HS-5 (cell line): ENCODE measurements at places on chromosomes 13 and 19.

GRCh38 chr19:42124386-42124901 is 7.8 kb downstream of the POU2F2 start:
- DNase-seq, result no peak

GRCh38 chr19:18009412-18010066 is 1.6 kb downstream of the ARRDC2 start:
- DNase-seq, result no peak

DNA sequence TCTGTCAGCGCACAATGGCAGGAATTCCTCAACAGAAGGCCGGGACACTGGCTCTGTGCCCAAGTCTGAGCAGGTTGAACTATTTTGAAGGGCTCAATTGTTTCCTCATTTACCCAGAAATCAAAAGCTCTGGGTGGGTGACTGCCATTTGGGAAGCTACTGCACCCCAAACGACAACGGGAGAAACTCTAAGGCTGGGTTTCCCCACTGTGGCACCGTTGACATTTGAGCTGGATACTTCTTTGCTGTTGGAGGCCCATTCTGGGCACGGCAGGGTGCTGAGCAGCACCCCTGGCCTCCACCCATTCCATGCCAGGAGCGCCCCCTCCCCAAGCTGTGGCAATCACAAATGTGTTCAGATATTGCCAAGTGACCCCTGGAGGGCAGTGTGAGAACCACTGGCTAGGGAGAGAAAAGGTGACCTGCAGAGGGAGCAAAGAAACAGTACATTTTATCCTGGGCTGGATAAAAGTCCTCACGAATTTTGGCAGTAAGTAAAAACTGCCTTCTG is 62.5 kb downstream of the RFX2 start:
- no peak for DNase-seq

DNA sequence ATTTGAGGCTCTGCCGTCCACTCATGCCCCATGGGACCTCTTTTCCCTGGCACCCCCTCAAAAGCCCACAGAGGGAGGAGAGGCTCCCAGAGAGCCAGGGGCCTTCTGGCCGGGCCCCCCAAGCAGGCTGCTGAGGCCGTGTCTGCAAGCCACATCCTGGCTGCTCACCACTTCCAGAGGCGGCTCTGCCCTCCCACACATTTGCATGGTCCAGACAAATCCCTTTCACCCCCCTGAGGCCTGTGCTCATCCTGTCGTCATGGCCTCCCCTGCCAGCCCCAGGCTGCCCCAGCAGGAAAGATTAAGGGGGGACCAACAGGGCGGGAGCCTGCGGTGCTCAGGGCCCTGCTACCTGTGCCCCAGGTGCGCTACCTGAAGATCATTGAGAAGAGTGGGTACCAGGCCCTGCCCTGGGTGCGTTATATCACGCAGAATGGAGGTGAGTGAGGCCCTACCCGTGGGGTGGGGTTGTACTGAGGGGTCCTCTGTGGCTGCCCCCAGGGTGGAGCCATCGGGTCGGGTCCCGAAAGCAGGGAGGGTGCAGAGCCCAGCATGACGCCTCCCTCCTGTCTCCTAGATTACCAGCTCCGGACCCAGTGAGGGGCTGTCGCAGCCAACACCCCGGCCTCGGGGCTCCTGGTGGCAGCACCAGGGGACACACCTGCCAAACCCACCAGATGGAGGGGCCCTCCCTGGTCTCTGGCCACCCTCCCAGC is 36.3 kb downstream of the AP1M1 start:
- DNase-seq, result no peak

- DNase-seq, result no peak
Measured at GRCh38 chr13:100051070-100051469, 37.8 kb upstream of the PCCA start.

GRCh38 chr13:79155883-79156282 is 250.2 kb downstream of the RBM26 start:
- no peak for DNase-seq

DNA sequence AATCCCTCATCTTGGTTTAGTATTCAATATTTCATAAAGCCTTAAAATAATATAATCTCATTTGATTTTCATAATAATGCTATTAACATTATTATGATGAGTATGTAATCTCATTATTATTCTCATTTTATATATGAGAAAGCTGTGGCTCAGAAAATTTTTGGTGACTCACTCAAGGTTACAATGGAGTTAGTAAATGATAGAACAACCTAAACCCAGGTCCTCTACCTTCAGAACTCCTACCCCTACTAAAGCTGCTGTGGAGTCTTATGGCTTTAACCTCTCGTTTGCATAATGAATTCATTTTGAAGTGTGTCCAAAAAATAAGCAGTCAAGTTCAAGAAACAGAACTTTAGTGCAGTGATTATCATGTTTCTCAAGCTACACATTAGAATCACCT is 226.3 kb downstream of the TBC1D4 start:
- no peak for DNase-seq

DNA sequence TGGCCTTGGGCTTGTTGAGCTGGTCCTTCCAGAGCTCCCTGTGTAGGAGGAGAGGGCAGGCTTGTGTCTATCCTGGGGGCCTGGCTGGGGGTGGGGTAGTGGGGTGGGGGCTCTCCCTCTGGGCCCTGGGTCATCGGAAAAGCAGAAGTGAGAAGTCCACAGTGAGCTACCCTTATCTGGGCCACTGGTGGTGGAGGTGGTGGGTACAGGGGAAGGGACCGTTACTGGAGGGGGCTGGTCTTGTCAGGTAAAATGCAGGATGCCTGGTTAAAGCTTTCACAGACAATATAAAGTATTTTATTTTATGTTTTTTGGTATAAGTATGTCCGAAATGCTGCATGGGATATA is 342 bp upstream of the SIGLEC10 start:
- DNase-seq, result no peak

GRCh38 chr13:109440320-109440719 is 346.1 kb downstream of the IRS2 start:
- DNase-seq, result no peak

GRCh38 chr19:6853868-6854267 is 33.5 kb upstream of the ADGRE1 start:
- DNase-seq, result no peak

DNA sequence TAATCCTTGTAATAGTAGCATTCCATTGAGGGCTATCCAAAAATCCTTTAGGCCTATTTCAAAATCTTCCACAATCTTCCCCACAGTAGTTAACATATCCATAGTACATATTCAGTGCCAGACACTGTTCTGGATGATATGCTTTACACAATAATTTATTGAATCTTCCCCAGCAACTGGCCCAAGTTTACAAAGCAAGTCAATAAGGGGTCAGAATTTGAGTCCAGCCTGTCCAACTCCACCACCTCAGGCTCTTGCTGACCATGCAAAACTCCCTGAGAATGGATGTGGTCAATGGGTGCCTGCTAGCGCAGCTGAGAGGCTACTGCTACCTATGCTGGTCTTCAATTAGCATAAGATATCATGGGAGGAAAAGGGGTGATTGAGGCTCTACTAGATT is 529.6 kb downstream of the FGF9 start:
- DNase-seq, result no peak

- no peak for DNase-seq
Measured at GRCh38 chr13:102317593-102317992, 84.3 kb downstream of the FGF14 start.

DNA sequence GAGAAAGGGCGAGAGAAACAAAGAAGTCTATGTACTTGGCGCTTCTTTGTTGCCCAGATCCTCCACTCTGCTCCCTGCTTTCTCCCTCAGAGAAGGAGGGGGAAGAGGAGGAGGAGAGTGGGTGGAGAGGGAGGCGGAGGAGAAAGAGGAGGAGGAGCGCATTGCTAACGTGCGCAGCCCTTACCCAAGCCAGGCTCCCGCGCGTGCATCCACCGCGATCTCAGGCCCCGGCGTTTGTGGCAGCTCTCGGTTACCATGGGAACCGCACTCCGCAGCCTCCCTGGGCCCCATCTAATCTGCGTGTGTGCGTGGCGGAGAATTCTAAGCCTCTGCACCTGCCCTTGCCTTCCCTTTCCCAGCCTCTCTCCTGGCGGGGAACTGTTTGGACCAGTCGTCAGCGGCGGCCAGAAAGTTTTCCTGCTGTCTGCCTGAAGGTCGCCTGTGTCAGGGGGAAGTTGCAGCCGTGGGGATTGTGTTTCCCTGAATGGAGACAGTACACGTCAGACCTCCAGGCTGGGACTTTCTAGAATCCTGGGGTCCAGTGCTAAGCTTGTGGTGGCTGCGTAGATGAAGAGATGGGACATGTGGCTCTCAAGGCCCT is at the start of gene ERICH6B:
ERICH6B (minus strand) TSS at position 239 of the 601 bp plus-strand sequence. CDS start 18,734 bp downstream, outside the sequence.
- no peak for DNase-seq

DNA sequence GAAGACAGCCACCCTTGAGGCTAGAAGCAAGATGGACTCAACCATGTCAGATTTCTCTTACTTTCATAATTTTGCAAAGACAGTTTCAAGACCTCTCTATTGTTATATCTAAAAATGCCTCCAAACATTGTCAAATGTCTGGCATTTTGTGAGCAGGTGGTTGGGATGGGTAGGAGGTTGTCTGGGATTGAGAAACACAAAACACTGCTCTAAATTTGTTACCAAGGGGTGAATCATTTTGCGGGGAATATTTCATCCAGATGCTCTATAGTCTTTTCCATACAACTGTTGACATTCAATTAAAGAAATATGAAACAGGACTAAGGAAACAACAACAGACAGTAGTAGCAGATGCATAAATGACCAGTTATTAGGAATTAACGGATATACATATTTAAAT is 208.2 kb downstream of the ITGBL1 start:
- DNase-seq, result no peak

DNA sequence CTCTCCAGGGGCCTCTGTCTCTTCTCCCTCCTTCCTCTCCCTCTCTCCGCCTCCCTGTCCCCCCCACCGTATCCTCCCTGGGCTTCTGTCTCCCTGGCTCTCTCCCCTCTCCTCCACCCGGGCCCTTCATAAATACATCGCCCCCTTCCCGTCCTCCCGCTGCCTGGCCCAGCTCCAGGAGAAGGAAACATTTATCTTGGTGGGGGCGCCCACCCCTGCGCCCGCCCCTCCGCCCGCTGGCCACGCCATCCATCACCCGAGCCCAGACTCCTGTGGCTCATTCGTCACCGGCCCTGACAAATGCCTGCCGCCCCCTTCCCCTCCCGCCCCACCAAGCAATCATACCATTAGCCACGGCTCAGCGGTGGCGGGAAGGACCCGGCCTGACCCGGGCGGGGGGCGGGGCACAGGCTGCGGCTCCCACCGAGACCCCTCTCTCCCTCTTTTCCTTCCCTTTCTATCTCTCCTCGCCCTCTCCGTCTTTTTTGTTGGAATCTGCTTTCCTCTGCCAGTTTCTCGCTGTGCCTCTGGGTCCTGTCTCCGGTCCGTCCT is 2.6 kb upstream of the MEIS3 start:
- no peak for DNase-seq
